ENCODE measurements at places on chromosomes 7 and 10. TPM values are rescaled to one million over a fixed set of nuclear protein-coding genes. Genes with fewer than 3 reads are reported as not detected.
A peak's percentile ranks its signal among the peaks of the same experiment; 100 is the strongest.

The GFRA1 gene
- total RNA-seq, result 59.2 TPM

The STAG3 gene
- 7.1 TPM for total RNA-seq

The PTPRE gene
- total RNA-seq, result 19.0 TPM

GRCh38 chr7:37076668-37077067, 352.4 kb upstream of the AOAH start:
- no peak for DNase-seq

DNA sequence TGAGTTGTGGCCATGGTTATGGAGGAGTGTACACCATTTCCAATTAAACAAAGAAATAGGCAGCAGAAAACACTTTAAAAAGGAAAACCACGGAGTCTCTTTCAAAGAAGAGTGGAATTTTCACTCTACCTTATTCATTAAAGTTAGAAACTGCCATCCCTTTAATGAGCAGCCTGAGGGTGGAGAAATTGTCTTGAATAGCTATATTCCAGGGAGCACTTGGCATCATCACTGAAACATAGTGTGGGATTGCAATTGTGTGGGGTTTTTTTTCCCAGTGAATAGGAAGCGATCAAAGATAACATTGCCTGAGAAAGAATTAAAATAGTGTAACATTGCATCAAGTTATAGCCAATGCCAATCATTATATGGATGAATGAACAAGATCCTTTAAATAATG, 191.6 kb downstream of the TEX36 start:
- DNase-seq, result no peak

- DNase-seq, result no peak
Observed at GRCh38 chr10:129608653-129609052, 141.6 kb downstream of the MGMT start.

- no peak for DNase-seq
Observed at GRCh38 chr10:856416-857157, 74.9 kb downstream of the LARP4B start.

GRCh38 chr10:132631338-132631735, 93.8 kb downstream of the INPP5A start:
- peak; percentile 54 for DNase-seq

Measured in tibial nerve (tissue), 4 donors.